ENCODE measurements at places on chromosomes 2 and 18.

GRCh38 chr2:38370664-38371063, 6.4 kb downstream of the ATL2 start:
- no peak for DNase-seq

DNA sequence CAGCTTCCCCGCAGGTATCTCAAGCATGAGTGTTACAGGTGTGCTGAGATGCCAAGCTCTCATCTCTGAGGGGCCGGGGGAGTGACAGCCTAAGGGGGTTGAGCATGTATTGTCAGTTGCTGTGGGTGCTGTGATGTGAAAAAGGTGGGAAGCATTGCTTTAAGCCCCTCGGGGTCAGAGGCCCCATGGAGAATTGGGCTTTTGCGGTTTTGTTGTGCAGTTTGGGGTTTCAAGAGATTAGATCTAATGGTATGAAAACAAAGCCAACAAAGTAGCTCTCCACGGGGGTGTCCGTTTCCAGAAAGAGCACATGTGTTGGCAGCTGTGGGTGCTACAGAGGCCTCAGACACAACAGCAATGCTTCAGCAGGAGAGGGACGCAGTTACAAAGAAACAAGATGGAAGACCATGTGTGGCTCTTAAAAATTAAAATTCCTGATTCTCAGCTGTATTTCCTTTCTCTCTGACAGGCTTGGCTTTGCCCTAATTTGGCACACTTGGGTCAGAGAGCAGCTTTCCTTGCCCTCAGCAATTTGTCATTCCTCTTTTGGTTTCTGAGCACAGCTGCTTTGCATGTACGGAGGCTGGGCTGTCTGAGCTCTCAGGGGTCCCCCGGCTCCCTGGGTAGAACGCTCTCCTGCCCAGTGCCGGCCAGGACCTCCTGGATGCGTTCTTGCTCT, 69.9 kb downstream of the TMEM247 start:
- DNase-seq = no peak

DNA sequence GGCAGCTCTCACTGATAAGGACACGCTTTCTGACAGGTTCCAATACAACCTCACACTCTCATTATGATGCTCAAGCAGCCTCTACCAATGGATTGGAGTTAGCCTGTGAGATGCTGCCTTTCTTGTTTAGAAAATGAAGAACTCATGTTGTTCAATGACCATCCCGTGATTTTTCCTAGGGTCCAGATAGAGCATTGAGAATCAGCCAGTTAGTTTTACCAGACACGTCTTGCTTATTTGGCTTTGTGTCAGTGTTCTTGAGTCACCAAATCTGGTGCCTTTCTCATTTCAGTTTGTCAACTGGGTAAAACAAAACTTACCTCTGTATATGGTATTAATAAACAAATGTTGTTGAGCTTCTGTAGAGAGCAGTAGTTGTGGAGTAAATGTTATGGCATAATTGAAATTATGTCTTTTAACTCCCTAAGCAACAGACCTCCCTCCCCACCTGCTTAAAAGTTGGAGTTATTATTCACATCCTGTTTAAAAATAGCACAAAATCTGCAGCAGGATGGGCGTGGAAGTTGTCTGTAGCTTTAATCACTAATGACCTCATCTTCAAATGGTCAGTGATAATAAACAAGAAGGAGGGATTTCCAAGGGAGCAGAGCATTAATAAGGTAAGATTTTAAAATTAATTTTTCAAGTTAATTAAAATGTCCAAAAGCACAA, 167.3 kb downstream of the HRH4 start:
- no peak for DNase-seq

- no peak for DNase-seq
These were observed 1.5 kb downstream of the SMYD1 start for GRCh38 chr2:88069117-88069516.

DNA sequence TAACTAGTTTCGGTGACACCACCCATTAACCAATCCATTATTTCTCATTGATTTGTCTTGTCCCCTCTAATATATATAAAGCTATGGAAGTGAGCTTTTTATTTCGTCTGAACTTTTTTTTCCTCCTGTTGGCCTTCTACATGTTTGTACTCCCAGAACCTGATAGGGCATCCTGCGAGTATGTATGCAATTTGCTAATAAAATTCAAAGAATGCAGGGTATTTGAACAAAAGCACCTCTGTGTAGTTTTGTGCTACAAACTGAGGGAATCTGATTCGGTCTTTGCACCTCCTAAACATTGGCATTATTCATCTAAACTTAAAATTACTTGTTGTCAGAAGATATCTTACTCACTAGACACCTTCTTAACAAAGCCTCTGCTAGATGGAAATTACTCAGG, 242.9 kb upstream of the TMEFF2 start:
- DNase-seq = no peak

DNA sequence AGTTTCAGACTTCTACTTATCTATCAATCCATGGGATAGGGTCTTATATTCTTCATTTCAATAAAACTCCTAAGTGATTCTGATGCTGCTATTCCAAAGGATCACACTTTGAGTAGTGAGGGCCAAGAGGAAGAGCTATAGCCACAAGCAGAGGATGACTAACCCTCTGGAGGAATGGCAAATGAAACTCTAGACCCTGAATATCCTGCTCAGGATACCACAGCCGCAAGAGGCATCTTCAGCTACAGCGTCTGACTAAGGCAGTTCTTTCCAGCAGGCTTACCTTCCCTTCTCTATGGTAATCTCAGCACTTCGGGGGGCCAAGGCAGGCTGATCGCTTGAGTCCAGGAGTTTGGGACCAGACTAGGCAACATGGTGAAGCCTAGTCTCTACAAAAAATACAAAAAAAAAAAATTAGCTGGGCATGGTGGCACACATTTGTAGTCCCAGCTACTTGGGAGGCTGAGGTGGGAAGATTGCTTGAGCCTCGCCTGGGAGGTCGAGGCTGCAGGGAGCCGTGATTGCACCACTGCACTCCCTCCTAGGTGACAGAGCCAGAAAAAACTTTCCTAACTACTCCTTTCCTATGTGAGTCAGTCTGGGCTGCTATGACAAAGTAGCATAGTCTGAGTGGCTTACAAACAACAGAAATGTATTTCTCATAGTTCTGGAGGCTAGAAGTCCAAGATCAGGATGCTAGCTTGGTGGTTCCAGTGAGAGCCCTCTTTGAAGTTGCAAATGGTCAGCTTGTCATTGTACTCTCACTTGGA, 371.9 kb downstream of the IRS1 start:
- DNase-seq = no peak

- no peak for DNase-seq
These were observed 241.4 kb upstream of the ACVR2A start for GRCh38 chr2:147603447-147603846.

GRCh38 chr2:142857256-142858164, 20.0 kb upstream of the KYNU start:
- DNase-seq = no peak

GRCh38 chr2:79292958-79293315, 133.4 kb upstream of the REG3A start:
- DNase-seq = no peak

All from substantia nigra (tissue), 51 donors.